H9 (cell line): ENCODE measurements at places on chromosomes 6 and 20. TPM values are rescaled to one million over a fixed set of nuclear protein-coding genes. Genes with fewer than 3 reads are reported as not detected.

BPIFA1 gene
- total RNA-seq, result not detected in 2 replicates

HTR1E gene
- total RNA-seq, result not detected in 2 replicates

UST gene
- 13.2 and 14.4 TPM in 2 replicates for total RNA-seq

SAPCD1 gene
- 3.2 and 4.3 TPM in 2 replicates for total RNA-seq

PPP1R3D gene
- total RNA-seq, result 3.1 and 3.2 TPM in 2 replicates

PGC gene
- not detected in 2 replicates for total RNA-seq

RNF5 gene
- 116 and 126 TPM in 2 replicates for total RNA-seq

MLIP gene
- total RNA-seq, result not detected in 2 replicates

IL17A gene
- not detected in 2 replicates for total RNA-seq

RWDD1 gene
- 38.8 and 42.0 TPM in 2 replicates for total RNA-seq

DAAM2 gene
- total RNA-seq, result 1.0 and 1.1 TPM in 2 replicates

C20orf204 gene
- 1.3 and 2.2 TPM in 2 replicates for total RNA-seq

RAB44 gene
- total RNA-seq, result 0.04 TPM in 1 of 2 replicates, not detected in the other

CDSN gene
- total RNA-seq, result not detected in 2 replicates

POLR1C gene
- total RNA-seq, result 75.8 and 76.6 TPM in 2 replicates

CST2 gene
- total RNA-seq, result not detected in 2 replicates

BPIFB2 gene
- total RNA-seq, result not detected in 2 replicates

GSTA2 gene
- not detected in 2 replicates for total RNA-seq

PMEPA1 gene
- 34.6 and 35.7 TPM in 2 replicates for total RNA-seq

HLA-G gene
- total RNA-seq, result 2.7 and 2.9 TPM in 2 replicates

TUBB2B gene
- 317 and 320 TPM in 2 replicates for total RNA-seq

SSTR4 gene
- total RNA-seq, result not detected in 2 replicates

PEX3 gene
- total RNA-seq, result 15.4 and 17.9 TPM in 2 replicates

MAN1A1 gene
- total RNA-seq, result 1.6 and 1.9 TPM in 2 replicates

NRSN2 gene
- 18.9 and 22.7 TPM in 2 replicates for total RNA-seq

HDAC2 gene
- 325 and 330 TPM in 2 replicates for total RNA-seq

PACRG gene
- 0.26 TPM in 2 replicates for total RNA-seq

ATAT1 gene
- total RNA-seq, result 19.6 and 20.1 TPM in 2 replicates

PNPLA1 gene
- 0.09 TPM in 1 of 2 replicates, not detected in the other for total RNA-seq

POM121L2 gene
- not detected in 2 replicates for total RNA-seq

MDFI gene
- 40.9 and 45.0 TPM in 2 replicates for total RNA-seq

ID4 gene
- total RNA-seq, result 14.0 and 15.0 TPM in 2 replicates

CCM2L gene
- total RNA-seq, result 4.6 and 5.2 TPM in 2 replicates

SLC32A1 gene
- total RNA-seq, result 0.24 and 0.33 TPM in 2 replicates

SMLR1 gene
- not detected in 2 replicates for total RNA-seq

KHDC1L gene
- 0.37 TPM in 1 of 2 replicates, not detected in the other for total RNA-seq

RCAN2 gene
- 3.0 TPM in 2 replicates for total RNA-seq

RIMS4 gene
- 15.5 and 16.3 TPM in 2 replicates for total RNA-seq

SLC16A10 gene
- total RNA-seq, result 9.3 and 11.4 TPM in 2 replicates

FAM184A gene
- total RNA-seq, result 10.4 and 11.4 TPM in 2 replicates

LY6G6D gene
- total RNA-seq, result not detected in 2 replicates

RIPOR2 gene
- 5.0 and 5.1 TPM in 2 replicates for total RNA-seq

TGM2 gene
- total RNA-seq, result 1.1 and 1.4 TPM in 2 replicates

SAMD10 gene
- 5.2 and 5.7 TPM in 2 replicates for total RNA-seq

CST4 gene
- not detected in 2 replicates for total RNA-seq

MKKS gene
- 10.6 and 11.6 TPM in 2 replicates for total RNA-seq

FERMT1 gene
- total RNA-seq, result 9.6 and 9.7 TPM in 2 replicates

CLIC5 gene
- 0.15 and 0.20 TPM in 2 replicates for total RNA-seq

EEF1A2 gene
- total RNA-seq, result 25.8 and 27.4 TPM in 2 replicates

TINAG gene
- total RNA-seq, result not detected in 2 replicates

PHACTR3 gene
- not detected in 2 replicates for total RNA-seq

ADGRB3 gene
- 0.22 and 0.37 TPM in 2 replicates for total RNA-seq

MLN gene
- total RNA-seq, result not detected in 2 replicates

DDX43 gene
- 0.33 TPM in 1 of 2 replicates, not detected in the other for total RNA-seq

KCNK16 gene
- total RNA-seq, result not detected in 2 replicates

XRN2 gene
- 96.7 and 97.6 TPM in 2 replicates for total RNA-seq

PHACTR1 gene
- 13.6 and 15.9 TPM in 2 replicates for total RNA-seq
